Ovary (tissue), 10 donors: ENCODE measurements at places on chromosomes 3 and 15. TPM values are rescaled to one million over a fixed set of nuclear protein-coding genes. Genes with fewer than 3 reads are reported as not detected.

SATB1 gene
- 13.9 TPM for total RNA-seq

C3orf49 gene
- total RNA-seq, result not detected

LEO1 gene
- 9.6 TPM for total RNA-seq

PLSCR5 gene
- total RNA-seq, result not detected

SLC28A1 gene
- total RNA-seq, result 0.10 TPM

PRR20G gene
- total RNA-seq, result not detected

IL12A gene
- total RNA-seq, result 0.79 TPM

RLBP1 gene
- total RNA-seq, result not detected

RASL12 gene
- 13.5 TPM for total RNA-seq

VGLL3 gene
- total RNA-seq, result 34.3 TPM

CPNE9 gene
- total RNA-seq, result not detected

IQCF5 gene
- not detected for total RNA-seq

GOLGA8N gene
- total RNA-seq, result 7.3 TPM

ITPKA gene
- total RNA-seq, result 0.78 TPM

SNURF gene
- total RNA-seq, result 25.0 TPM

SYNM gene
- 43.6 TPM for total RNA-seq

FHIT gene
- total RNA-seq, result 11.8 TPM

SLC51B gene
- 0.31 TPM for total RNA-seq

CDHR4 gene
- total RNA-seq, result 37.7 TPM

TM4SF18 gene
- 2.4 TPM for total RNA-seq

CPLX3 gene
- not detected for total RNA-seq

SHF gene
- total RNA-seq, result 23.6 TPM

CADM2 gene
- total RNA-seq, result 0.83 TPM

PLA2G4E gene
- total RNA-seq, result not detected

CCR1 gene
- 8.0 TPM for total RNA-seq

LINGO1 gene
- total RNA-seq, result 4.5 TPM

ROPN1B gene
- total RNA-seq, result not detected

COMMD2 gene
- 32.3 TPM for total RNA-seq

SLC35G2 gene
- total RNA-seq, result 7.7 TPM

TBL1XR1 gene
- 73.8 TPM for total RNA-seq
